ENCODE measurements at places on chromosomes 5 and 9. TPM values are rescaled to one million over a fixed set of nuclear protein-coding genes. Genes with fewer than 3 reads are reported as not detected.

- no peak overlapping the region for H3K27ac ChIP-seq
- no peak for DNase-seq
- peaks cover 35% of the 10 kb centered on the region for H3K4me1 ChIP-seq
- no peak overlapping the region for H3K4me3 ChIP-seq
- H3K36me3 ChIP-seq = peaks cover 9% of the 10 kb centered on the region
Observed at GRCh38 chr5:137731176-137731575, 4.7 kb downstream of the KLHL3 start.

DNA sequence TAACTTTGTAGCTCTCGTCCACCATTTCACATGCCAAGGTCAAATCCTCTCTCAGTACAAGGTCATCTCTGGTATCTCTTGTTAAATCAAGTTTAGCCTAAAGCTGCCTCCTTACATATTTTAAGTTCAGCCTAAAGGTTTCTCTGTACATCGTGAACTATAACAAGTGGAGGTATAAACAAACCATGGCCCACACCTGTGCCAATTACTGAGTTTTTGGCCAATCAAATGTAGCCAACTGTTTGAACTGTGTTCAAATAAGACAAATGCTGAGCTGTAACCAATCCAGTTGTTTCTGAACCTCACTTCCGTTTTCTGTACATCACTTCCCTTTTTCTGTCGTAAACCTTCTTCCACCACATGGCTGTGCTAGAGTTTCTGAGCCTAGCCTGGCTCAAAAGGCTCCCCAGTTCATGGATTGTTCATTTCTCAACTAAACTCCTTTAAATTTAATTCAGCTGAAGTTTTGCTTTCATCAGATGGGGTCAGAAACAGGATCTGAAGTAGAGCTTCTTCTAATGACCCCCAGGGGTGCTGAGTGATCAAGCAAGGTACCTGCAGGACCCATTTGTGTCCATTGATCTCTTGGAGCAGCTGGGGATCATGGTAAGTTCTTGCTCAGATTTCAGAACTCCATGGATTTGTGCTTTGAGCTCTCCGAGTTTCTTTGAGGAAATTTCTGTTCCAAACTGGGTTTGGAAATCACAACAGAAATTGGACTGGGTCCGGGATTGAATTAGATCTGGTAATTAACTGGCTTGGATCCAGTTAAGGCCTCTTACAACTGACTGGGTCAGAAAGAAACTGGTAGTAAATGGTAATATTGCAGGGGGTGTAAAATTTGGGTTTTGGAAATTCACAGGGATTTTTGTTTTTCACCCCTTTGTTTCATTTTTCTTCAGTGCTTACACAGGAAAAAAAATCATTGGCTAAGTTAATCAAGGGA is 11.0 kb upstream of the NANS start:
- H3K36me3 ChIP-seq = no peaks in the 10 kb centered on the region
- no peaks in the 10 kb centered on the region for H3K27me3 ChIP-seq
- H3K4me3 ChIP-seq = no peak overlapping the region
- H3K27ac ChIP-seq = no peak overlapping the region

DNA sequence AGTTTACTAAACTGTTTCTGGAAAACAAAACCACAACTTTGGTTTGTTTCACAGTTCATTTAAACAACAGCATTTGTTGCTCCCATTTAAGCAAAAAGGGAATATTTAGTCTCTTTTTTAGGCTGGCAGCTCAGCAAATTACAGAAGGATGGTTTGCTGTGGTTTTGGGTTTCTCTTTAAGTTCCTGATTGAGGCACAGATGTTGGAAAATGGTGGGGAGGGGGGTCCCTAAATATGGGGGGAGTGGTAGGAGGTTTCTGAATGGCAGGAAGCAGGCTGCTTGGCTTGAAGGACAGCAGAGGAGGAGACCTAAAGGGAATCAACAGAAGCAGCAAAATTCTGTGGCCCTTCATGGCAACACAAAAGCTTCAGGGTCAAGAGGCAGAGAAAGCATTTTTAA is 263.4 kb downstream of the ZSWIM6 start:
- H3K36me3 ChIP-seq = peaks cover 3% of the 10 kb centered on the region
- H3K27ac ChIP-seq = no peak overlapping the region
- peaks cover 31% of the 10 kb centered on the region for H3K4me1 ChIP-seq
- no peak for DNase-seq

- H3K36me3 ChIP-seq = no peaks in the 10 kb centered on the region
- peaks cover 13% of the 10 kb centered on the region for H3K27me3 ChIP-seq
- no peak for DNase-seq
- no peak overlapping the region for H3K27ac ChIP-seq
- no peak overlapping the region for H3K4me3 ChIP-seq
Observed at GRCh38 chr9:92807757-92808725, 43.4 kb upstream of the BICD2 start.

DNA sequence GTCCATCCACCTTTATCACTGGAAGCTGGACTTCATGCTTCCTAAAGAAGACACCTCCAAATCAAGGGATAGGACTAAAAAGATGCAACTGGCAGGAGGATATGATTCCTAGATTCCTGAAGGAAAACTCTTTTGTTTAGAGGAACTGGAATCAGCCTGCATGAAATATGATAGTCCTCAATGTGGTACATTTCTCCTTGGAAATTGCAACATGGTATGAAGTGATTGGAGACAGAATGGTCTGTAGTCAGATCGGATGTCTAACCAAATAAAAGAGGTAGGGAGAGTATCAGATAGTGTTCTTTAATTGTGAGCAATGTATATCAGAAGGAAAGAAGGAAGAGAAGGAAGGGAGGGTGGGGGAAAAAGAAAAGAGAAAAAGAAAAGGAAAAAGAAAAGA is 116.1 kb upstream of the FSTL4 start:
- no peak overlapping the region for H3K27ac ChIP-seq
- H3K4me1 ChIP-seq = no peaks in the 10 kb centered on the region
- H3K4me3 ChIP-seq = no peak overlapping the region
- DNase-seq = no peak

DNA sequence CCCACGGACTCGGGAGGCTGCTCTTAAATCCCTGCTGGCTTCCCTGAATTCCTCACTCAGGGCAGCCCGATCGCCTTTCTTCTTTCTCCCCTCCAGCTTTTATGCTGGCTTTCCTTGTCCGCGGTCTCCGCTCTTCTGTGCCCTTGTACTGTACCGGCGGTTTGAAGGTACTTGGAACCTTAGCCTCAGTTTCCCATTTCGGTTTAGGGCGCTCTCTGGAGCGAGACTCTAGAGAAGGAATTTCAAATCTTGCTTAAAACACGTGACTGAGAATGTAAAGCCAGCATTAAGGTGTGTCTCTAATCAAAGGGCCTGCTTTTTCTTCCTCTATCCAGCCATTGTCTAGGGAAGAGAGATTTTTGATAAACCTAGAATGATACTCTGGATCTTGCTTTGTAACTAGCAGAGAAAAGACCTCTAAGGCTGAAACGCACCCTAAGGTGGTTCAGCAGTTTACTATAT is 650 bp downstream of the GPR107 start:
- H3K4me1 ChIP-seq = peaks cover 16% of the 10 kb centered on the region
- peak overlapping the region; percentile 96 for H3K27ac ChIP-seq
- peaks cover 4% of the 10 kb centered on the region for H3K36me3 ChIP-seq
- no peak for DNase-seq
- H3K27me3 ChIP-seq = no peaks in the 10 kb centered on the region
- peak overlapping the region; percentile 99 for H3K4me3 ChIP-seq

DNA sequence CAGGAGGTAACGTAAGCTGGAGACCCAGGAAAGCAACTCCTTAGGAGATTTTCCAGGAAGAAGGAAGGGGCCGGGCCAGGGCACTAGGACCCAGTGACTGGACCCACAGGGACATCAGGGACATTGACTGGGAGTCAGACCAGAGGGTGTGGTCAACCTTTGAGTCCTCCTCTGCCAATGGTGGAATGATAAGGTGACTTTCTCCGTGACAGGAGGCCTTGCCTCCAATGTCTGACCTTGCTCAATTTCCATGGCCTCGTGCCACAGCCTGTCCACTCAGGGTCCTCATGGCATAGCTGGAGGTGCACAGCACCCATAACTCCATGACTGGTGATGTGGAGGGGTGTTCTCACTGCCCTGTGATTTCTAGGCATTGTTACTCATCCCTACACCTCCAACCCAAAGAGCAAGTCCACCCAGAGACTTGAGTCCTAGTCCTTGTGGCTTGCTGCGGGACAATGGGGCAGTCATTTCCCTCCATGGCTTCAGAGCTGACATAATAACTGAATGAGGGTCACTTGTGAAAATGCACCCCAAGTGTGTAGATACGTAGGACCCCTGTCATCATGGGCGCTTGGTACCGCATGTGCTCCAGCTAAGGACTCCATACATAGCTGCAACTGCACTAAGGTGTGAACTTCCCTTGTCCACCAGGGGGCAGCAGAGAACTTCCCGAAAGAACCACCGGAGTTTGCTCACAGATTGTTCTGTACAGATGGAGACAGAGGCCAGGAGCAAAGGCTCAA is 4.1 kb upstream of the AMBP start:
- H3K27ac ChIP-seq = no peak overlapping the region
- H3K4me3 ChIP-seq = no peak overlapping the region
- no peaks in the 10 kb centered on the region for H3K4me1 ChIP-seq
- peaks cover 7% of the 10 kb centered on the region for H3K27me3 ChIP-seq
- no peaks in the 10 kb centered on the region for H3K36me3 ChIP-seq

- no peak for DNase-seq
- no peak overlapping the region for H3K27ac ChIP-seq
- no peak overlapping the region for H3K4me3 ChIP-seq
- peaks cover 6% of the 10 kb centered on the region for H3K27me3 ChIP-seq
- H3K36me3 ChIP-seq = peaks cover 28% of the 10 kb centered on the region
Observed at GRCh38 chr9:137787786-137788505, 89.6 kb upstream of the CACNA1B start.

GRCh38 chr5:167104351-167104750 is 1187.1 kb upstream of the WWC1 start:
- H3K4me3 ChIP-seq = no peak overlapping the region
- no peaks in the 10 kb centered on the region for H3K4me1 ChIP-seq
- H3K27me3 ChIP-seq = peaks cover 5% of the 10 kb centered on the region

DNA sequence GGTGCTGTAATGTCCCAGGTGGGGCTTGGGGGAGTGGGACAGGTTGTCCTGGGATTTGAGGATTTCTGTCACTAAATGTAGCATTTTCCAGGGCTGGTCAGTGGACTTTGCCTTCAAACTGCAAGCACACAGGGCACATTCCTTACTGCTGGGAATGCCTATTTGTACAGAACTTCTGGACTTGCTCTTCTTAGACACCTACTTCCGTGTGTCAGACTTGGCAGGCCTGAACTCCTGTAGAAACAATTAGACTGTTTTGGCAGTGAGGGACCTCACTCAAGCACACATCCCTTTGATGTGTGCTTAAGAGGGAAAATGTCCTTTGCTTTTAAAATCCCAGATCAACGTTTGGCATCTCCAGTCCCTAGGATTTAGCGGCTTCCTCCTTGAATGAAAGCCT is 192.2 kb downstream of the PAPPA start:
- no peak overlapping the region for H3K4me3 ChIP-seq
- H3K27ac ChIP-seq = no peak overlapping the region
- peaks cover 2% of the 10 kb centered on the region for H3K27me3 ChIP-seq
- peaks cover 5% of the 10 kb centered on the region for H3K4me1 ChIP-seq
- no peaks in the 10 kb centered on the region for H3K36me3 ChIP-seq

DNA sequence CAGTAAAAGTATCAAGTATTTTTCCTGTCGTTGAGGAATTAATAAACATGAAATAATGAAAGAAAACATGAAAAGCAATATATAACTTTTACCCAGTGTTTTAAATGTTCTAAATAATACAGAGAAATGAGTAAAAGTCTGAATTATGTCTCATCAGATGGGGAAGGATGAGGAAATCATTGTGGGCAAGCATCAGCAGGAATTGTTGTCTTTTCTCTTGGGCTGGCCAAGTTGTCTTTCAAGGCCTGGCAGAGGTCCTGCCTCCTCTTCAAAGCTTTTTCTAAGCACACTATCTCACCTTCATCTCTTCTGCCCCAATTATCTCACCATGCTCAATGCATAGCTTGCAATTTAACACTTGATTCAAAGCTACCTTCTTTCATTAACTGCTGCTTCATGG is 41.9 kb downstream of the MOCS2 start:
- no peaks in the 10 kb centered on the region for H3K27me3 ChIP-seq
- H3K27ac ChIP-seq = no peak overlapping the region
- H3K4me3 ChIP-seq = no peak overlapping the region
- peaks cover 6% of the 10 kb centered on the region for H3K36me3 ChIP-seq

DNA sequence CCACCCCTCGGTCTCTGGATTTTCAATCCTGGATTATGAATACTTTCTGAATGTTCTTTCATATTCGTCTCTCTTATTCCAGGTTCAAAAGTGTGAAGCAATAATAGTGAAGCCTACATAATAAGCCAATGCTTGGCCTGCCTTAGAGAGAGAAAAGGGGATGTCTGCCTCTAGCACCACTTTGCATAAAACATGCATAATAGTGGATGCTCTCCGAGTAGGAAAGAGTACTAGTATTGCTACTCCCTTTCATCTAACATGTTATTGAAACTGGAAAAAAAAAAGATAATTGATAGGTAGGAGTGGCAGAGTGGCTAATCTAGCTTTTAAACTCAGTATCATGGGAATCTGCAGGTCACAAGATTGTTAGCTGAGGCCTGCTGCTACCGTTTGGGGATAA is 158.1 kb downstream of the SPATA31D1 start:
- no peak for DNase-seq
- H3K4me3 ChIP-seq = no peak overlapping the region
- H3K27ac ChIP-seq = no peak overlapping the region
- H3K4me1 ChIP-seq = peaks cover 6% of the 10 kb centered on the region

Gene MORN5
- total RNA-seq = 0.64 TPM

Gene OR1Q1
- not detected for total RNA-seq

Gene S100Z
- 0.38 TPM for total RNA-seq

Gene TNFSF15
- not detected for total RNA-seq

Gene CCDC171
- 6.5 TPM for total RNA-seq

Gene SOX30
- total RNA-seq = 0.15 TPM

Gene DNLZ
- 14.5 TPM for total RNA-seq

Gene NOXA1
- total RNA-seq = 0.36 TPM
